ENCODE measurements at places on chromosomes 12 and 14.
A peak's percentile ranks its signal among the peaks of the same experiment; 100 is the strongest.

DNA sequence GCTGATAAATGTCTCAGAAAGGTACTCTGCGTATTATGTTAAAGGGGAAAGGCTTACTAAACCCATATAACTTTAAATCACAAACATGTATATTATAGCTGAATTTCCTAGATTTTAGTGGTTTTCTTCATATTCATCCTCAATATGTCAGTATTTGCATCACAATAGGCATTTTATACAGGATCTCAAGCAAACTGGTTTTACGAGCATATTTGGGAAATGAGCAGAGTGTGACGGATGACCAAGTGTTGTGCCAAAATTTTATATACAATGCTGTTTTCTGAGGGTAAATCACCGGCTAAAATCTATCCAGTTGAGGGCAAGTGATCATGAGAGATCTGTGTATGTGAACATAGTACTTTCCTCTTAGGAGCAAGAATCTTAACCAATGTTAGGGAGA lies 8.4 kb downstream of the CPM start:
- peak; percentile 59 for DNase-seq

GRCh38 chr14:22884738-22885523 lies 1.9 kb downstream of the REM2 start:
- no peak for DNase-seq

DNA sequence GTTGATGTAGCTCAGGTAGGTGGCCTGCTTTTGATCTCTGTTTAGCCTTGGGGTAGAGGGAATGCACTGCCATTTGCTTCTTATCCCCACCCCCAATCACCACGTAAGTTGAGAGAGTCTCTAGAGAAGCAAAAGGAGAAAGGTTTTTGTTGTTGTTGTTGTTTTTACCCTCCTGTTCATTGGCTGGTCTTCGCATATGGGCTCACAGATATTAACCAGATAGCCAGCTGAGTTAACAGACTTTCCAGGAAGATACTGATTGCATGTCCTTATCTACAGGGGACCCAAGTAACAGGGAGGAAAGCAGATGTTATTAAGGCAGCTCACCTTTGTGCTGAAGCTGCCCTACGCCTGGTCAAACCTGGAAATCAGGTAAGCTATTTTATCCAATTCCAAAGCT lies 2.9 kb downstream of the PA2G4 start:
- no peak for DNase-seq

GRCh38 chr14:93790966-93791365 lies 2.7 kb upstream of the PRIMA1 start:
- no peak for DNase-seq

GRCh38 chr12:6067152-6067916 lies 57.1 kb downstream of the VWF start:
- no peak for DNase-seq

GRCh38 chr12:107917912-107918800 lies 143.7 kb downstream of the ASCL4 start:
- DNase-seq, result peak; percentile 8

- DNase-seq, result no peak
Observed at GRCh38 chr12:17206553-17206952, 600.6 kb upstream of the LMO3 start.

- no peak for DNase-seq
Observed at GRCh38 chr12:128644664-128645296, 179.0 kb downstream of the SLC15A4 start.

GRCh38 chr12:129641926-129642325 lies 261.9 kb downstream of the TMEM132D start:
- DNase-seq, result no peak

DNA sequence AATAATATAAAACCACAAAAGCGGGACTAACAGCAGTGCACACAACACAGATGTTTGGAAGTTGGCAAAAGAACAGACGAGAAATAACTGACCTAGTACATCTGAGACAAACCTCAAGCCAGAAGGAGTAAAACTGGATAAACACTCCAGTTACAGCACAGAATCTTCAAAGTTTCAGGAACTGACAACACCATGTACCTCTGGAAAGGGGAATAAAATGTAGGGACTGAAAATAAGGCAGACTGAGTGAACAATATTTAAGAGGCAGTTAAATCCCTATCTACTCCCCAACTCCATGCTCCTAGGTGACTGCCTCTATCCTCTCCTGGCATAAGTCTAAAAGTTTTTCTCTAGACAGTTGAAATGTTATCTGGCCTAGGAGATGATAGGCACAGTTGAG lies 57.9 kb downstream of the ZFYVE21 start:
- no peak for DNase-seq

- DNase-seq, result peak; percentile 87
Observed at GRCh38 chr12:46661110-46661845, 164.5 kb downstream of the SLC38A4 start.

GRCh38 chr14:59241121-59241520 lies 52.7 kb downstream of the DAAM1 start:
- no peak for DNase-seq

DNA sequence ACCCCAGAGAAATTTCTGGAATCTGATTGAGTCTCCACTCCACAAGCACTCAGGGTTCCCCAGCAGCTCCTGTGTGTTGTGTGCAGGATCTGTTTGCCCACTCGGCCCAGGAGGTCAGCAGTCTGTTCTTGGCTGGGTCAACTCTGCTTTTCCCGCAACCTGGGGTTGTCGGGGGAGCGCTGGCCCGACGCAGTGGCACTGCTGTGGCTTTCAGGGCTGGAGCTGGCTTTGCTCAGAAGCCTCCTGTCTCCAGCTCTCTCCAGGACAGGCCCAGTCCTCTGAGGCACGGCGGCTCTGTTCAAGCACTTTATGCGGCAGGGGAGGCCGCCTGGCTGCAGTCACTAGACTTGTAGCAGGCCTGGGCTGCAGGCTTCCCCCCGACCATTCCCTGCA lies 23.7 kb downstream of the P2RX4 start:
- no peak for DNase-seq

- peak; percentile 72 for DNase-seq
Observed at GRCh38 chr14:61537563-61538463, 157.5 kb upstream of the HIF1A start.

- DNase-seq, result peak; percentile 80
Observed at GRCh38 chr12:78290606-78291345, 460.1 kb downstream of the NAV3 start.

DNA sequence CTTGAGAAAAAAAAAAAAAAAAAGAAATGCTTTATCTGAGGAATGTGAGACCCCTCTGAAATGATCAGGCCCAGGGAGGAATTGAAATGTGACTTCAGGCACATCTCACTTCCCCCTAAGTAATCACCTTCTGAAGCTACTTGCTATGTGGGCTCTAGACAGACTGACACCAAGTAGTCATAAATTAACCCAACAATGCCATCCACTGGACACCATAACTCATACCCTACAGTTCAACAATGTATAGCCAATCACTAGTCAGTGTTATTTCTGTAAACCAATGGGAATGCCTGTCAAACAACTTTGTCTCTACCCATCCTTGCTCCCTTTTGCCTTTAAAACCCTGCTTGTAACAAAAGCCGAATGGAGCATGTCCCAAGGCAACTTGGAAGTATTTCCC lies 182.7 kb upstream of the TMPO start:
- no peak for DNase-seq

GRCh38 chr12:126727218-126728075 lies 1539.5 kb upstream of the TMEM132C start:
- no peak for DNase-seq

- DNase-seq, result no peak
Observed at GRCh38 chr12:78439666-78440065, 424.9 kb upstream of the SYT1 start.

GRCh38 chr12:64258576-64258975 lies 36.5 kb upstream of the KICS2 start:
- DNase-seq, result no peak

DNA sequence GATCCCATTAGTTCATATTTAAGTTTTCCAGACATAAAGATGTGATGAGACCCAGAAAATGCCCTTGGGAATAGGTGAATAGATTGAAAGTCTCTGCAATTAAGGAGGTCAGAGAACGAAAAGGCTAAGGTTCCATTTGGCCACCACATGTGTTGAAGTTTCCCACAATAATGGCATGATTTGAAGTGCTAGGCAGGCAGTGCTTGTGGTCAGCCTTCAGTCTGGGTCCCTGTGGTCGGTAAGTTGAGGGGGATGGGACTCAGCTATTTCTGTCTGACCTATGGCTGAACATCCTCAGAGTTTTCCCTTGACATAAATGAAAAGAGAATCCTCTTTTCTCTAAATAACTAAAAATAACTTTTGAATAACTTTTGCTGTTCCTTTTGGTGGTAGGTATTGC lies 92.4 kb downstream of the PELI2 start:
- DNase-seq, result no peak

DNA sequence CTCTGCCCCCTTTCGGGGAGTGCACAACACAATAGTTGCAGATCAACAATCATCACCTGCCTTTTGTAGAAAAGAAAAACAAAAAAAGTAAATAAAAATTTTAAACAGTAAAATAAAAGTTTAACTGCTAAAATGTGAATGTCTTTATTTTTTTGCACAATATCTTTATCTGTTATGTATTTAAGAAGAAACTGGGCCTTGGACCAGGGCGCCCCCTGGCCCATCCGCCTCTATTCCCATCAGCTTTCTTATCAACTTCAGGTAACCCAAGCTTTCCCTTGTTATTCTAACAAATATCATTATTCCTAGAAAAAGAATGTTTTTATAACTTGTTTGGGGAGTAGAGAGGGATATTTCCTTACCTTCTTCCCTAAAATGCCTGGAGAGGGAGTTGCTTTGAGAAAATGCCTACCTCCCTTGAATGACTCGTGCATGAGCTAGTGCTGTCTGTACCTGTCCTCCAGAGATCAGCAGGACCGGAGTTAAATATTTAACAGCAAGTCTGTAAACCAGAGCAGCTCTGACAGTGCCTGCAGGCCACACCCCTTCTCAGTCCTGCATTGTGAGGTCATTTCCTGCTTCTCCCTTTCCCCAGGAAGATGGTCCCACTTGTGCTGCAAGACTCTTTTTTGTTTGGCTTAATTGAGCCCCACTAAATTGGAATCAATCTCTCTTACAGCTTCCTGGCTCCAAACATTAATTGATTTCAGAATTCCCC lies 192.8 kb upstream of the RGS6 start:
- peak; percentile 60 for DNase-seq

- DNase-seq, result peak; percentile 96
Observed at GRCh38 chr12:52924764-52925716, 20.2 kb upstream of the KRT8 start.

DNA sequence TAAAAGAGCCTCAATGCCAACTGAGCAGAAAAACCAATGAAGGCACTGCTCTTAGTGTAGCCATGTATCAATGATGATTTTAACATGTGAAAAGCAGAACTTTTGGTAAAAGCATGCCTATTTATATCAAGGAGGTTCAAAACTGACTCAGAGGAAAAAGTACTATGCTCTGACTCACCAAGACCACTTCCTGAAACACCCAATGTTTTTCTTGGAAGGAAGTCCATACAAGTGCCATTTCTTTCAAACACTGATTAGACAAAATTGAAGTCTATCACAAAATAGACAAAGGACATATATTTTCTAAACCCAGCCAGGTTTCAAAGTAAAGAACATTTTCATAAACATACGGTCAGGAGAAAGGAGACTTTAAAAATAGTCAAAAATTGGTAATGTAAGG lies 88.6 kb downstream of the EPS8 start:
- DNase-seq, result peak; percentile 91

- DNase-seq, result no peak
Observed at GRCh38 chr12:114888928-114889584, 205.1 kb upstream of the TBX3 start.

DNA sequence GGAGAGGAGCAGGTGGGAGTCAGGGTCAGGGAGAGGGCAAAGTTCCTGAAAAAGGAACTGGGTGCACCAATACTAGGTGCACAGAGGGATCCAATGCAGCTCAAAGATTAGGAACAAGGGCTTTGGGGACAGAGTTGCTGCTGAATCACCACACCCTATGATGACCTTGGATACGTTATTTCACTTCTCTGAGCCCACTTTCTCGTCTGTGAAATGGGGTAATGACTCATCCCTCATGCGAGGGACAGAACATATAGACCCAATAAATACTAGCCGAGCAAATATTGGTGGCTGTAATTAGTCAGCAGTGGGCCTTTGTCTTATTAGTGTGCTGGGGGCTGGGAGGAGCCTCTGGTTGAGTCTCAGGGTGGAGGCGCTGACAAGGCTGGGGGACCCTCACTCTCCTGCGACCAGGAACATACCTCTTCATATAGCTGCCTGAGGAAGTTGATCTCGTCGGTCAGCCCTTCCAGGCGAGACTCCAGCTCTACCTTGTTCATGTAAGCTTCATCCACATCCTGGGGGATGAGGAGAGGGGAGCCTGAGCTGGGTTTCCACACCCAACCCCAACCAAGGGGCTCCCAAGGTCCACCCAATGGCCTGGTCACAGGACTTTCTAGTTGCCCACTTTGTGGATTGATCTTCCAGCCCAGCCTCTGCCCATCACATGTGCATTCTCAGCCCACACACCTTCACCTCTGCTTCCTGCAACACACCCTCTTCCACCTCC lies 4.5 kb downstream of the KRT8 start:
- DNase-seq, result no peak

DNA sequence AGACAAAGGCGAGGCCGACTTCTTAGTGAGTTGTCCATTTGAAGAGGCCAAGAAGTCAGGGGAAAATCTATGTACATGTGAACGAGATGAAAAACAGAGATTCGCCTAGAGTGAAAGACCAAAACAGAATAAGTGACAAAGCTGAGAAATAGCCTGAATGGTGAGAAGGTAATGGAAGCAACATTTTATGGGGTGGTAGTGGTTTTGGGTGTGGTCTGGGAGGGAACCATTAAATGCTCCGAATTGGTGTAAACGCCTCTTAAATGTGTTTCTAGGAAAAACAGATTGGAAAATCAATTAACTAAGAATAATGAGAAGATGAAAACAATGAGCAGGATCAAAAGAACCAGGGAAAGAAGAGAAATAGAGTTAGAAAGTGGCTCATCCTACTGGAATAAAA lies 83.8 kb upstream of the MANSC4 start:
- no peak for DNase-seq

DNA sequence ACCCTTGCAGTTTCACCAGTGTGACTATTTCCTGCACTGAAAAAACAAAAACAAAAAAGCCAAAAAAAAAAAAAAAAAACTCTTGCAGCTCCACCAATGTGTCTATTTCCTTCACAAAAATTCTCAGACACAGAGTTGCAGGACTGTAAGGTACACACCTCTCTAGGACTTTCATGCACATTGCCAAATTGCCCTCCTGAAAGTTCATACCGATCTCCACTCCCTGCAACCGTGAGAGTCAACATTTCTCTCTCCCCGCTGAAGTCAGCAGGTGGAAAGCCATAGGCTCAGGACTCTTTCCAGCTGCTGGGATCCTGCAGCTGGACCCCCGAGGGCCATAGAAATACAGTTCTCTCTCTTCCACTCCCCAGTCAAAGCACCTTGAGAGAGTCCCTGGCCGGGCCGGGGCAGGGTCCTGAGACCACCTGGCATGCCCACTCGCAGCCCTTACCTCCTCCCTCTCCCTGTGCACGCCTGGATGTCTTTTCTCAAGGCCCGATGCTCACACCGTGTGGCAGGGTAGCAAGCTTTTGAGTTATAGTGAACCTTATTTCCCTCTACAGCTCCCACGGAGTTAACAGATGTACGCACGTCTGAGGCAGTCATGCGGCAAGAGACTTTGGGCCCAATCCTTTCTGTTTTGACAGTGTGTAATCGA lies 23.6 kb downstream of the MMAB start:
- no peak for DNase-seq
